ENCODE measurements at places on chromosomes 7 and 10. TPM values are rescaled to one million over a fixed set of nuclear protein-coding genes. Genes with fewer than 3 reads are reported as not detected.

Gene HTR5A
- total RNA-seq: not detected

Gene METTL27
- 1.9 TPM for total RNA-seq

DNA sequence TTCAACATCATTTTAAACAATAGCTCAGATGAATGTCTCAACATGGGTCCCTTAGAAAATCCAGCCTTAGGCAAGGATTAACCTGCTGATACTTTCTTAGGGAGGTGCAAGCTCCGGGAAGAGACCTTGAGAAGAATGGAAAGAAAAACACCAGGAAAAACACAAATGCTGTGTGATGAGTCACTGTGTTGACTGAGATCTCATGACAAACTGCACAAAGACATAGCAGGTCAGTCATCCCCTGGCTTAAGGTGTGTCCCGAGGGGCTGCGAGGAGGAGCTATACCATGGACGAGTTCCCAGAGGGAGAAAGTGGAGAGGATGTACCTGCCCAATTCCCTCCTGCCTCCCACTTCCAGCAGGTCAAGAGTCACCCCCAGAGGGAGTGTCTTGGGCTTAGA, 98.0 kb downstream of the TEX36 start:
- peak; percentile 83 for ATAC-seq

DNA sequence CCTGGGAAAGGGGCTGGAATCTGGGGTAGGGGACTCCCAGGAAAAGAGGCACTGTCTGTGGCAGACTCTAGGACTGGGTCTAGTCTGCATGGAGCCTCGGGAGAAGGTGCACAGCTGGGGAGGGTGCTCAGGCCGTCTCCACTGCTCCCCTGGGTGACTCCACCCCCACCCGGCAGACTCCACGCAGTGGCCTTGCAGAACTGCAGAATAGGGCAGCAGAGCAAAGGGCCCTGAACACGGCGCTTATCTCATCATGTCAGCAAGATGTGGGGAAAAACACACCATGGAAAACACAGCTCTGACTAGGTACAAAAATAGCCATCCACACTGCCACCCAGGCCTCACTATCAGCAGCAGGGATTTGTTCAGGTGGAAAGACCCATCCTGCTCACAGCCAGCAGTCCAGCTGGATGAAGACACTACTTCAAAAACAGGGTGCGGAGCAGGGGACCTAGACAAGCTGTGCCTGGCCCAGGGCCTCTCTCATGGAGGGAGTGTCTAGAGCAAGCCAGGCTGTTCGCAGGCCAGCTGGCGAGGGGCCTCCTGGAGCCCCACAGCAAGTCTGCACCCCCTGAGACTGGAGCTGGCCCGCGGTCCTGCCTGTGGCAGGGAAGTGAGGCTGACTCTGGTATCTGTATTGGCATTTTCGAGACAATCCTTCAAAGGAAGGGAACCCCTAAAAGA, 11.7 kb downstream of the MAT1A start:
- ATAC-seq: no peak

- ATAC-seq: peak; percentile 17
These were observed 584 bp upstream of the RUNDC3B start for GRCh38 chr7:87627634-87627994.

GRCh38 chr7:45892407-45893035, 4.2 kb downstream of the IGFBP1 start:
- ATAC-seq: no peak

DNA sequence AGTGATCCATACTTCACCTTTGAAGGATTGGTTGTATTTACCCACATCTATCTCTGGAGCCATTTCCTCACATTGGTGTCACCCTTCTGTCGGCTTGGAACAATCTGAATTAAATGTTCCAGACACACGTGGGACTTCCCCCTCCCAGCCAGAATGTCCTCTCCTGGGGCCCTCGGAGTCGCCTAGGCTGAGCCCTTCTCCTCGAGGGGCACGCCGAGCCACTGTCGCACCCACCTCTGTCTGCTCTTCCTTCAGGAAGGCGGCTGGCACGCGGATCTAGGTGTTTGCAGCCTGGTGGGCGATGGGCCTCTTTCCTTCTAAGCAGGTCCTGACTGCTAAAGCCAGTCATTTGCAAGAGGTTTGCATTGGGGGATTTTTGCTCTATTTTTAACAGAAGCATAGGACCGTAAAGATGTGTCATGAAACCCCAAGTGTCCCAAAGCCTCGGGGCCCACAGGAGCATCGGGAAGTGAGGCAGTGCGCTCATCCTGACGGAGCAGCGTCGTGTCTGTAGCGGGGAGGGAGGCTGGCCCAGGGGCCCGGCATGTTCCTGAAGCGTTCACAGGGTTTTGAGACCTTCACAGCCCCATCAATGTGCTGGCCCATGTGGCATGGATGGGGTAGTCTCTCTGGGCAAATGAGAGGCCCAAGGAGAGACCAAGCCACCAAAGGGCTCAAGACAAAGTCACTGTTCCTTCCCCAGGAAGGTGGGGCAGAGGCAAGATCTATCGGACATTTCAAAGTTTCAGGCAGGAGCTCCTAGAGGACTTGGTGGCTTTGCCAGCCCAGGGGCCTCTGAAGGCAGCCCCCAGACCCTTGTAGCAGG, 86.7 kb downstream of the RGS10 start:
- ATAC-seq: no peak

GRCh38 chr10:132444877-132445351, 47.9 kb downstream of the PWWP2B start:
- no peak for ATAC-seq

DNA sequence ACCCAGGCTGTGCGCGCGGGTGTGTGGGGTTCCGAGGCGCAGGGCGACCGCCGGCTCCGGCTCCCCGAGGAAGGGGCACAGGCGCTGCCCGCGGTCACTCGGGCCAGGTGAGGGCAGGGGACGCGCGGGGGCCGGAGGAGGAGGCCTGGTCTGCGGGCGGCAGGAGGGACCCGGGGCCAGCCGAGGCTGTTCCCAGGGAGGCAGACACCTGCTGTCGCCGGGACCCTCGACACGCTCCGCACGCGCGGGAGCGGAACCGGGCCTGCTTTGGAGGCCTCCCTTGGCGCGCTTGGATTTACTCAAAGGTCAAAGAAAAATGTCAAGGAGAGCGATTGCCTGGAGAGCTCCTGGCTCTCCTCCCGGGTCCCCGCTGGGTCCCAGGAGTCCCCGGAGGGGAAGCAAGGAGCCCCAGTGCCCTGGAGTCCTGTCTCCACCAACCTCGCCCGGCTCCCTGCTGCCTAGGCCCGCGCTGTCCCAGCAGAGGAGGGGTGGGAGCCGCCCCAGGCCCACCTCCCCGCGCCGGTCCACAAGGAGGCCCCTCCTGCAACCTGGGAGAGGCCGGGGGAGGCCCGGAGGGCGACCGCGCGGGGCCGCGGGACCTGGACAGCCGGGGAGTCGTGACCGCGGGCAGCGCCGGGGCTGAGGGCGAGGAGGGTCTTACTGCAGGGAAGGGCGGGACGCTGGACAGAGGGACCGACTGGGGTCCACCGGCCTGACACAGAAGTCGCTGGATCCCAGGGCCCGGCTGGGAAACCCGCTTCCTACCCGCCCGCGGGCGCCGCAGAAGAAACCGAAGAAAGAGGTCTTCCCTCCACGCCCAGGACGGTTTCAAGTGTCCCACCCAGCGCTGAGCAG, 348.9 kb downstream of the DNAJB6 start:
- ATAC-seq: no peak

GRCh38 chr7:120168066-120168465, 104.9 kb upstream of the KCND2 start:
- ATAC-seq: no peak

Gene FAM25C
- not detected for total RNA-seq

Gene CARD11
- total RNA-seq: 0.80 TPM

- no peak for ATAC-seq
These were observed 58.5 kb downstream of the PDZD8 start for GRCh38 chr10:117316701-117317100.

DNA sequence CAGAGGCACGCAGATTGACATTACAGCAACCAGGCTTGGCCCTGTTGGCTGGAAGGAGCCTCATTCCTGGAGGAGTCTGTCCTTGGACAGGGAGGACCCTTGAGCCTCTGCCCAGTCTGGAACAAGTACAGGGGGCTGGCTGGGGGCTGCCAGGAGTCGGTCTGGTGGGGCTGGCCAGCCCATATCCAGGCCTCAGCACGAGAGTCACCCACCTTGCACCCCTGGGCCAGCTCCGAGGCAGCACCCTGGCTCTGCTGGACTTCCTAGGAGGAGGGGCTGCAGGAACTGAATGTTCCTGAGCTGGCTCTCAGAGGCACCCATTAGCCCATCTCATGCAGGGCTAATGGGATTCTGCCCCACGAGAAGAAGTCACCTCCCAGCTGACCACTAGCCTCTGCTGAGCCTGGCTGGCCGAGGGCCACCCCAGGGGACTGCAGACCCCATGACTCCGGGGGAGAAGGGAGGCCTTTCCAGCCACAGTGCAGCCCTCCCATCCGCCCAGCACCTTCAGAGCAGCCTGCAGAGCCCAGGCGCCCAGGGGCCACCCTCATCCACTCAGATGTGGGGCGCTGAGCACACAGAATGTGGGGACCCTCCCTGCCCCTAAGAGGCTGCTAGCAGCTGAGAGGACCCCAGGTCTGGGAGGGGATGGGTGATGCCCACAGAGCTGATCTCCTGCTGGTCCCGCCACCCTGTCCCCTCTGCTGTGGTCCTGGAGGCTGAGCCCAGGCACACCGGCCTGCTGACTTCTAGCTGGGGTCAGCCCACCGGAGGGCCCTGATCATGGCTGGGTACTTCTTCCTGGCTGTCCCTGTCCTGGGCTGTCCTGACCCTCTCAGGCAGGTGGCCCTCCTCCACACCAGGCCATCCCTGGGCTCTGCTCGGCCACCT, 14.8 kb upstream of the INPP5A start:
- ATAC-seq: no peak

Gene HOXA10
- 1.1 TPM for total RNA-seq

DNA sequence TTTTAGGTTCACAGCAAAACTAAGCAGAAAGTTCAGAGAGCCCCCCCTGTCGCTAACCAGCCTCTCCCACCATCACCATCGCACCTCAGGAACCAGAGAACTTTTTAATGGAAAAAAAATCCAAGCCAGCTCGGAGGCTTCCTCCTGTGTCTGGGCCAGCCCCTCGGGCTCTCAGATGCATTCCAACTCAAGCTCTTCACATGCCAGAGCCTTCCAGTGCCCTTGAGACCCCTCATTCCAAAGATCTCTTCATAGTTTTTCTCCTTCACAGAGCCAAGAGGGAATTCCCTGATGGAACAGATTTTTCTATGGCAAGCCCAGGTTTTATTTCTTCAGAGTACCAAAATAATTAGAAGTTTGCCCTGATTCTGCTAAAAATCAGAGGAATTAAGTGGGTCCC, 153.4 kb upstream of the LANCL2 start:
- ATAC-seq: no peak

Gene TRRAP
- total RNA-seq: 17.3 TPM

Gene UPK3BL2
- total RNA-seq: 88.8 TPM

Gene GIMAP8
- 1.6 TPM for total RNA-seq

Gene ZNF479
- not detected for total RNA-seq

DNA sequence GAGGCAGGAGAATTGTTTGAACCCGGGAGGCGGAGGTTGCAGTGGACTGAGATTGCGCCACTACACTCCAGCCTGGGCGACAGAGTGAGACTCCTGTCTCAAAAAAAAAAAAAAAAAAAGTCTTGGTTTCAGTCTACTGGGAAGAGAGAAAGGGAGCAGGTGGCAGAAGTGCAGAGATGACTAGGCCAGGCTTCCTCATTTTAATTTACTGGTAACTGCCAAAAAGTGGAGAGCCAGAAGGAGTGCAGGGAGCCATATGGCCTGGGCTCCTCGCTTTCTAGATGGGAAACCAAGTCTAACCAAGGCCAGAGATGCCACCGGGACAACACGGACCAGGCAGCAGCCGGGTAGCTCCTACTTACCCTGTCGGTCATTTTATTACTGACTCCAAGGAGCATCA, 12.2 kb downstream of the SEPHS1 start:
- no peak for ATAC-seq

Gene STRA8
- not detected for total RNA-seq

DNA sequence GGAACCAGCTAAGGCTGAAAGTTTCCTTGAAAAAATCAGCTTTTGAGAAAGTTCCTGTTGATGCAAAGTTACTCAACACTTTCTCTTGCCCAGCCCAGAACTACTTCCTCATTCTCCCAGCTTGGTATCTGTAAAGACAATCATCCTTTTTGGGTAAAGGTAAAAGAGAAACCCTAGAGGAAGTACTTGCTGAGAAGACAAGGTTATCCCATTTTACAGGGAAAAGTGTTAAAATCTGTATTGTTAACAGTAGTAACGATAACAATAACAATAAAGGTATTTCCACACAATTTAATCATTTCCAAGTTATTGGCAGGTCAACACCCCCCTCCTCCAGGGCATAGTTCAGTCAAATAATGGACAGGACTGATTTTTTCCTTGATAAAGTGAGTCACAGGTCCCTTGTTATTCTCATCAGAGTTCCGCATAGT, 2.4 kb downstream of the ALOX5 start:
- ATAC-seq: no peak

GRCh38 chr7:98126311-98127142, 19.9 kb downstream of the LMTK2 start:
- ATAC-seq: no peak

Gene CTNNA3
- total RNA-seq: not detected

- ATAC-seq: peak; percentile 52
These were observed 148.7 kb downstream of the MYOF start for GRCh38 chr10:93333278-93333978.

GRCh38 chr10:75611172-75611992, 180.0 kb downstream of the LRMDA start:
- no peak for ATAC-seq

Gene PBLD
- 2.4 TPM for total RNA-seq

DNA sequence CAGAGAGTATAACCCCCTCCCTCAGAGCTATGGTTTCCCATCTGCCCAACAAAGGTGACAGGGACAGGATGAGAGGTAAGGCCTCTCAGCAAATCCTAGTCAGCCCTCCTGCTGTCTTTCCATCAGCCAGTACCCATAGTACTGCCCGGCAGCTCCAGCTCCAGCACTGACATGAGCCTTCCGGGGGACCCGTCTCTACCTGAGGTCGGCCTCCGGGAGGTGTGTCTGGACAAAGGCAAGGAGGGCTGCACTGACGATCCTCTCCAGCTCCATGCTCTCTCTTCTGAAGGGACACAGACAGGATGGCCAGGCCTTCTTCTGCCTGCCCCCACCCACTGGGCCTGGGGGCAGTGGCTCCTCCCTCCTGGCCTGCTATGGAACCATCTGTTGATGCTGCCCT, 4.3 kb downstream of the FBXL15 start:
- ATAC-seq: no peak

GRCh38 chr7:148021507-148022045, 569.0 kb upstream of the C7orf33 start:
- no peak for ATAC-seq

- no peak for ATAC-seq
These were observed 24.0 kb downstream of the GRM3 start for GRCh38 chr7:86667732-86668131.

- ATAC-seq: peak; percentile 54
These were observed 4.2 kb upstream of the PILRA start for GRCh38 chr7:100369105-100369504.

DNA sequence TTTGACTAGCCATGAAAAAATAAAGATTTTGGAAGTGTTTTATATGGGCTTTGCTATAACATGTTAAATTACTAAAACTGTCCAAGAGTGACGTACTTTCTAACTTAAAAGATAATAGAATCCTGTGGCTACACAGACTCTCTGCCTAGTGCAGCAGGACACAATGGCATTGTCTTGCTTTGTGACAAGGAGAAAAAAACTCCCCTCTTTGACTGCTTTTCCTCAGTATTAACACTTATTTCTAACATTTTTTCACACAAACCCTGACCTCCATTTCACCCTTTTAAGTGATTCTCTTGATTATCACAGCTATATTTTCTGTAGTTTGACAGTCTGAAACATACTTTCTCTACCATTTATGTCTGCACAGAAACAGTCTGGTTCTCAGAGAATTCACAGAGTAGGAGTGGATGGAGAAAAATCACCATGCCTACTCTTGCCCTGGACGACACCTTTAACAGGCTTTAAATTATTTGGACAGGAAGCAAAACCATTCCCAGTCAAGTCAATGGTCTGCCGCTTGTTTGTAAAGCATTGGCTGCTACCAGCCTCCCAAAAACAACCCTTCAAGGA, 336.3 kb upstream of the SMIM30 start:
- no peak for ATAC-seq

Data from esophagus mucosa (tissue), 1 donor.